Osteoblast (primary cell): ENCODE measurements at places on chromosomes 11 and 22. TPM values are rescaled to one million over a fixed set of nuclear protein-coding genes. Genes with fewer than 3 reads are reported as not detected.

GRCh38 chr22:37639070-37639760 lies at the start of gene SH3BP1:
Gene SH3BP1 (plus strand): TSS chr22:37639669. CDS start chr22:37639788, 119 bp downstream.
- DNase-seq: peak; percentile 98
- H3K27me3 ChIP-seq: no peaks in the 10 kb centered on the region
- no peak within 1 kb of the TSS for H3K27ac ChIP-seq
- peaks cover 5% of the 10 kb centered on the region for H3K36me3 ChIP-seq

DNA sequence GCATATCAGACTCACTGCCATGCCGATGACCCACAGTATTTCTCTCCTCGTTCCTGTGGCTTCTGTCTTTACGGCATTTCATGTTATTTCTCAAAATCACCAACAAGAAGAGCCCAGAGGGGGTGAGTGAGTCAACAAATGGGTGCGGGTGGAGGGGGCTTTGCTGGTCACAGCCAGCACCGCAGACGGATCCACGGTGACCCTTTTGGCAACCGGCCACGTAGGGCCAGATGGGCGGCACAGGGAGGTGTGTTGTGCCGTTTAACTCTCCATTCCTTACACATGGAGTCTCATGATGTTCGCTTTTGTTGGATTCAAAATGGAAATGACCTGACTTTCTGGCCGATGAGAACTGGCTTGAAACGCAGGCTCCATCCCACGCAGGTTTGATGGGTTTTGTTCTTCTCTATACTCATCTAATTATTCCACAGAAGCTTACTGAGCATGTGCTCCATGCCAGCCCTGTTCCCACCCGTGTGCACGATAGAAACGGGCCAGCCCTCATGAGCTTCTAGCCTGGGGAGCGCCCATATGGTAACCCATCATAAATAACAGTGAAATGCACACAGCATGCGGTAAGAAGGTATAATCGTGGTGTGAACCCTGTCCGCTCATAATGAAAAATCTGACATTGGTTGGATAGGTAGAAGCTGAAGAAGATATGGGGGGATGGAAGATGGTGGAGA lies 319.9 kb downstream of the BRD1 start:
- H3K4me3 ChIP-seq: no peak overlapping the region
- no peaks in the 10 kb centered on the region for H3K4me1 ChIP-seq
- H3K27ac ChIP-seq: no peak overlapping the region
- no peaks in the 10 kb centered on the region for H3K36me3 ChIP-seq
- no peak for DNase-seq
- no peaks in the 10 kb centered on the region for H3K27me3 ChIP-seq

- DNase-seq: peak; percentile 38
- peak overlapping the region; percentile 8 for H3K27ac ChIP-seq
- peaks cover 31% of the 10 kb centered on the region for H3K4me1 ChIP-seq
- H3K27me3 ChIP-seq: no peaks in the 10 kb centered on the region
- H3K4me3 ChIP-seq: no peak overlapping the region
Measured at GRCh38 chr11:66840317-66841091, 2.7 kb upstream of the RCE1 start.

DNA sequence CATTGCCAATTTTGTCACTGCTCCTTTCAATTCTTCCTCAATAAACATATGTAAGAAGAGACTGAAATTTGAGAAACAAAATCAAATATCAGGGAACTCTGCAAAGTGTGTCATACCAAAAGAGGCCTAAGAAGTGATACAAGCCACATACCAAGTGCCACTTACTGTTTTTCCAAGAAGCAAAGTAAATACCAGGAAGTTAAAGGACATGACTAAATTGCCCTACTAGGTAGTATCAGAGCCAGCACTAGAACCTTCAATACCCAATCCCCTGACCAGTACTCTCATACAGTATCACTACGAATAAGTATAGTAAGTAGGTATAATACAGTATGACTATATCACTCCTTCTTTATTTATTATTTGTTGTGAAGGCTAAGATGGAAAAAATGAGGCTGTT lies 13.6 kb downstream of the MAML2 start:
- H3K4me3 ChIP-seq: no peak overlapping the region
- peaks cover 78% of the 10 kb centered on the region for H3K4me1 ChIP-seq
- H3K27me3 ChIP-seq: no peaks in the 10 kb centered on the region
- peaks cover 6% of the 10 kb centered on the region for H3K36me3 ChIP-seq
- H3K27ac ChIP-seq: peak overlapping the region; percentile 62

- H3K27me3 ChIP-seq: peaks cover 12% of the 10 kb centered on the region
- no peaks in the 10 kb centered on the region for H3K36me3 ChIP-seq
- DNase-seq: no peak
- H3K4me3 ChIP-seq: no peak overlapping the region
Measured at GRCh38 chr11:15641271-15642045, 526.7 kb downstream of the INSC start.

- no peak for DNase-seq
- H3K27ac ChIP-seq: no peak overlapping the region
- no peaks in the 10 kb centered on the region for H3K4me1 ChIP-seq
Measured at GRCh38 chr11:133896642-133897330, 51.5 kb upstream of the SPATA19 start.

- peaks cover 24% of the 10 kb centered on the region for H3K27me3 ChIP-seq
- peak; percentile 81 for DNase-seq
Measured at GRCh38 chr22:20015971-20016733, 471 bp downstream of the ARVCF start.

DNA sequence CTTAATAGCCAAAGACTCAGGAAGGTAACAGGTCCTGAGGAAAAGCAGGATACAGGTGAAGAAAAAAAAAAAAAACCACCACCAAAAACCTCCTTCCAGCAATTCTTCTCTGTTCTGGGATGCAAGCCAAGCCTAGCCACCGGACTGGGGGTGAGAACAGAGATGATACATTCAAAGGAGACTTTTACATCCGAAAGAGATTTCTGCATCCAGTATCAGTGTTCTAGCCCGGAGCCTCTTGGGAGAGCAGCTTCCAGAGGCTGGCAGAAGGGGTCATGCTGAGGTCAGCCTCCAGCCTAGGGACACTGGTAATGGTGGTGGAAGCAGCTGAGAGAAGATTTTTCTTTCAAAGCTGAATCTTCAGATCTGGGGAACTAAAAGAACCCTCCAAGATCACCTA lies 76.2 kb downstream of the KCNC1 start:
- H3K27ac ChIP-seq: no peak overlapping the region
- DNase-seq: peak; percentile 93
- H3K4me3 ChIP-seq: no peak overlapping the region
- H3K27me3 ChIP-seq: no peaks in the 10 kb centered on the region

GRCh38 chr22:35305525-35306070 lies 5.9 kb downstream of the TOM1 start:
- peak overlapping the region; percentile 70 for H3K27ac ChIP-seq
- no peak for DNase-seq
- no peak overlapping the region for H3K4me3 ChIP-seq
- H3K27me3 ChIP-seq: no peaks in the 10 kb centered on the region

GRCh38 chr11:75802021-75802912 lies 12.7 kb upstream of the UVRAG start:
- H3K36me3 ChIP-seq: no peaks in the 10 kb centered on the region
- H3K4me3 ChIP-seq: no peak overlapping the region
- peak; percentile 41 for DNase-seq
- no peak overlapping the region for H3K27ac ChIP-seq
- peaks cover 3% of the 10 kb centered on the region for H3K4me1 ChIP-seq

DNA sequence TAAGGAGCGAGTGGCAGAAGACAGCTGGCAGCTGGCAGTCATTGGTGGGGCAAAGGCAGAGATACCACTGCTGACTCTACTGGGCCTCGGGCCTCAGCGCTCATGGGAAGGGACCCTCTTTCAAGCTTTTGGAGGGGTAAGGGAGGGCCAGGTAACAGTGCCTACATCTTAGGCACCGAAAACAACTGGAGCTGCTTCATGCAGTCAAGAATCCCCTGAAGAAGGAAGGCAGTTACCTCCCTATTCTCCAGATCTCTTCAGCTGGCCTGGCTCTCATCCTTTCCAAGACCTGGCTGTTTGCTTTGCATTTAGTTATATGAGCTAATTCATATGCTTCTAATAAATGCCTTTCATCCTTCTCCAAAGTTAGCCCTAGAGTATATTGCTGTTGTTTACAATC lies 15.8 kb upstream of the ZNF74 start:
- no peak overlapping the region for H3K27ac ChIP-seq
- no peaks in the 10 kb centered on the region for H3K4me1 ChIP-seq
- DNase-seq: peak; percentile 1
- no peak overlapping the region for H3K4me3 ChIP-seq
- H3K27me3 ChIP-seq: peaks cover 6% of the 10 kb centered on the region
- no peaks in the 10 kb centered on the region for H3K36me3 ChIP-seq

- no peaks in the 10 kb centered on the region for H3K27me3 ChIP-seq
- no peaks in the 10 kb centered on the region for H3K36me3 ChIP-seq
- no peak overlapping the region for H3K4me3 ChIP-seq
- no peak for DNase-seq
Measured at GRCh38 chr11:73249853-73250783, 22.0 kb upstream of the P2RY6 start.

DNA sequence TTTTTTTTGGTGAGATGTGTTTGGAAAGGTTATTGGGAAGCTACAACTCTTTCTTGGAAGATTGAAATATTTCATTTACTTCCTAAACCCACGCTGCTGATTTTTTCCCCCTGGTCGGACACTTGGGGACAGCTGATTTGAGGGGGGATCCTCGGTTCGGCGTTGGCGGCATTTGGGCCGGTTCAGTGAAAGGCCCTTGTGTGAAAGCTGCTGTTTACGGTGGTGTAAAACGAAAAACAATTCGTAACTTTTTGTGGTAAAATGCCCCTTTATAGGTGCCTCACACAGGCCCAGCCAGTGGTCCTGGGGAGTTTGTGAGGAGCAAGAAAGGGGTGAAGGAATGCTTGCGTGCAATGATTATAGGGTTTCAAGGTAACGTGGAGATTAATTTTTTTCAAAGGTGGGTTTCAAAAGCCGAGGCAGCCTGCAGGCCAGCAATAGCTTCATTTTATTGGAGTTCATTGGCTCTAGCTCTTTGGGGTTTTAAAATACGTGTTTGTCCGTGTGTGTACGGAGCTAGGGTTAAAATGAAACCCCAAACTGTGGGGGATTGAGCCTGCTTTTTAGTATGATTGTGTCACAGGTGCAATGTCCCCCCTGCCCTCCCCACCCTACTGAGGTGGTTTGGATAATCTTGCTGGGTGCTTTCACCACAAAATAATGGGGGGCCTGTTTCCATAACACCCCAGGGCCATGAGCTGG lies 77.2 kb upstream of the PPARA start:
- peak overlapping the region; percentile 80 for H3K4me3 ChIP-seq
- no peak for DNase-seq
- H3K36me3 ChIP-seq: peaks cover 57% of the 10 kb centered on the region
- H3K27ac ChIP-seq: peak overlapping the region; percentile 96

- H3K27me3 ChIP-seq: peaks cover 23% of the 10 kb centered on the region
- no peaks in the 10 kb centered on the region for H3K36me3 ChIP-seq
- peak; percentile 66 for DNase-seq
- no peaks in the 10 kb centered on the region for H3K4me1 ChIP-seq
- H3K4me3 ChIP-seq: no peak overlapping the region
Measured at GRCh38 chr11:8354622-8355415, 91.1 kb upstream of the LMO1 start.

DNA sequence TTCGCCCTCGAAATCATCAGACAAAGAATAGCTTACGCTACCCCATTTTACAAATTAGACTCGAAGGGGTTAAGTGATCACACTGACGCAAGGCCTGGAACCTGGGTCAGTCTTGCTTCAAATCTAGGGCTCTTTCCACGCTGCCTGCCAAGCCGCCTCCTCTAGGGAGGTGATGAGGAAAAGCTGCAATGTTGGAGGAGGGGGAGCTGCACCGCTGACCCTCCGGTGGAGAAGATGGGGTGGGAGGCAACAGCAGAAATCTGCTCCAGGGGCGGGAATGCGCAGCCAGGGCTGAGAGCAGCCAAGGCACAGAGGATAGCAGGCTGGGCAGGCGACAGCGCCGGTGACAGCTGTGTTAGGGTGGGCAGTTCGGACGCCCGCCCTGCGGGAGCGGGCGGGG lies 595 bp downstream of the SYVN1 start:
- H3K4me1 ChIP-seq: peaks cover 18% of the 10 kb centered on the region
- H3K27me3 ChIP-seq: no peaks in the 10 kb centered on the region
- H3K4me3 ChIP-seq: peak overlapping the region; percentile 96
- DNase-seq: peak; percentile 70
- H3K36me3 ChIP-seq: peaks cover 38% of the 10 kb centered on the region
- H3K27ac ChIP-seq: peak overlapping the region; percentile 99

GRCh38 chr11:63888170-63889086 lies 28.5 kb downstream of the RCOR2 start:
- peaks cover 1% of the 10 kb centered on the region for H3K36me3 ChIP-seq
- H3K27ac ChIP-seq: peak overlapping the region; percentile 40
- H3K4me3 ChIP-seq: peak overlapping the region; percentile 55
- peak; percentile 94 for DNase-seq
- no peaks in the 10 kb centered on the region for H3K27me3 ChIP-seq

DNA sequence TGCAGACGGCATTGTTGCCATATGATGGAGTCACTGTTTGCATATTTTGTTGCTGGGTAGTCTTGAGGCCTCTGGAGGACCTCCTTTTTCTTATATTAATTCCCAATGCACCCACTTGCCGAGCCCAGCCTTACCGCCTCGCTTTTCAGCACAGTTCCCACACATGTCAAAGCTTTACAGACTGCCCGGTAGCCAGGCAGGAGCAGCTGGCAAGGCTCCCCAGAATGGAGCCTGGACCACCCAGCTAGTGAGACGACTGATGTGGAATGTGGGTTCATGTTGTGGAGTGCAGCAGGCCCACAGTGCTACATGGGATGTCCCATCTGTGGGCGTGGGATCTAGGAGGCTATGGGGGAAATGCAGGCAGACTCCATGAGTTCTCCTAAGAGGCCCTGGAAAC lies 99.4 kb upstream of the MTMR2 start:
- no peaks in the 10 kb centered on the region for H3K36me3 ChIP-seq
- H3K4me1 ChIP-seq: peaks cover 6% of the 10 kb centered on the region
- DNase-seq: no peak
- H3K4me3 ChIP-seq: no peak overlapping the region

GRCh38 chr11:10640308-10640707 lies 53.2 kb downstream of the IRAG1 start:
- H3K27ac ChIP-seq: no peak overlapping the region
- no peaks in the 10 kb centered on the region for H3K36me3 ChIP-seq
- no peak for DNase-seq
- H3K27me3 ChIP-seq: no peaks in the 10 kb centered on the region
- peaks cover 5% of the 10 kb centered on the region for H3K4me1 ChIP-seq

- no peaks in the 10 kb centered on the region for H3K4me1 ChIP-seq
- no peak overlapping the region for H3K4me3 ChIP-seq
- no peaks in the 10 kb centered on the region for H3K27me3 ChIP-seq
- DNase-seq: no peak
- H3K27ac ChIP-seq: no peak overlapping the region
Measured at GRCh38 chr22:37371491-37371890, 55.8 kb downstream of the ELFN2 start.

The LARGE2 gene
- total RNA-seq: not detected in 2 replicates

The VSTM5 gene
- total RNA-seq: 0.36 and 1.5 TPM in 2 replicates

The FZD4 gene
- total RNA-seq: 12.7 and 16.2 TPM in 2 replicates

The ANO1 gene
- total RNA-seq: 0.88 TPM in 1 of 2 replicates, not detected in the other

The PGA5 gene
- not detected in 2 replicates for total RNA-seq

The BTBD18 gene
- not detected in 2 replicates for total RNA-seq

The KCNJ5 gene
- 0.29 and 0.36 TPM in 2 replicates for total RNA-seq

The CD3G gene
- total RNA-seq: not detected in 2 replicates

The RIMBP3B gene
- 0.29 TPM in 1 of 2 replicates, not detected in the other for total RNA-seq

The APOA5 gene
- under 0.01 TPM in 1 of 2 replicates, not detected in the other for total RNA-seq

The CBLIF gene
- total RNA-seq: not detected in 2 replicates

The GRK2 gene
- 21.4 and 23.6 TPM in 2 replicates for total RNA-seq
